PC-3 (cell line): ENCODE measurements at places on chromosomes 5 and 9. TPM values are rescaled to one million over a fixed set of nuclear protein-coding genes. Genes with fewer than 3 reads are reported as not detected.
A peak's percentile ranks its signal among the peaks of the same experiment; 100 is the strongest.

The PCDHA1 gene
- not detected in 2 replicates for total RNA-seq

The SLC36A2 gene
- not detected in 2 replicates for total RNA-seq

The AGXT2 gene
- not detected in 2 replicates for total RNA-seq

The COL5A1 gene
- 10.6 and 15.4 TPM in 2 replicates for total RNA-seq

GRCh38 chr9:131015876-131016397 lies 7.0 kb downstream of the LAMC3 start:
- DNase-seq = no peak

DNA sequence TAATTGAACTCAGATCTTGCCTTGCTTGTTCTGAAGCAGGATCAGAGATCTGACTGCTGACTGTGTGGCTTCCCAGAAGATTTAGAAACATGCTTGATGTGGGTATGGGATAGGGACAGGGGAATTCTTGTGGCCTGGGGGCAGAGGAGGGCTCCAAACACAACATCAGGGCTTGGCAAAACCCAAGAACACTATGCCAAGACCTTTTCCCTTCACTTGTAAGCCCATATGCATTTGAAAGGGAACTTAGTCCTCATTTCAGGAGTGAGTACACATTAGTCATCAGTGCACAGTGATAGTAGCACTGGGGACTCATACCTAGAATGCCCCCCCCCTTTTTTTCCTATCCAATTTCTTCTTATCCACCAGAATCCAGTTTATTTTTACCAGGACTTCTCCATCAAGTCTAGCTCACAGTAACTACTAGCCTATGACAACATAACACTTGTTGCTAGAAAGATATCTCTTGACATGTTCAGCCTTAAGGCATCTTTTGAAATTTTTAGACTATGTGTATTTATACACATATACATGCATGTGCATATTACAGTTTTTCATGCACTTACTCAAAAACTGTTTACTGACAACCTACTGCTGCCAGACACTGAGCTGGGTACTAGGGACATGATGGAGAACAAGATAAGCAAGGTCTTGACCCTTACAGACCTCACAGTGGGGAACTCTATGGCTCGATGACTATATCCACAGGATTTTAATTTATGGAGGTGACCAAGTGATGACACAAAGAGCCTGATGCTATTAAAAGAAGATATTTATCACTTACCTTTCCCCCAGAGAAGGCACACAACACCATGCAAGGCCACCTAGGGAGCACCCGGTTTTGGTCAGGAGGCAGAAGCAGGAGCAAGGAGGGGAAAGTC lies 158.3 kb upstream of the MAP3K1 start:
- peak; percentile 78 for DNase-seq
